ENCODE measurements at places on chromosomes 2 and 18.
A peak's percentile ranks its signal among the peaks of the same experiment; 100 is the strongest.

- no peak for DNase-seq
Observed at GRCh38 chr2:172740856-172741255, 5.2 kb downstream of the RAPGEF4 start.

- no peak for DNase-seq
Observed at GRCh38 chr18:10033016-10033399, 119.2 kb downstream of the VAPA start.

GRCh38 chr18:44495151-44495550 is 185.5 kb upstream of the SETBP1 start:
- DNase-seq: no peak

GRCh38 chr2:198788676-198789075 is 669.1 kb downstream of the SATB2 start:
- DNase-seq: no peak

- DNase-seq: no peak
Observed at GRCh38 chr2:68740400-68740914, 5.8 kb downstream of the ARHGAP25 start.

DNA sequence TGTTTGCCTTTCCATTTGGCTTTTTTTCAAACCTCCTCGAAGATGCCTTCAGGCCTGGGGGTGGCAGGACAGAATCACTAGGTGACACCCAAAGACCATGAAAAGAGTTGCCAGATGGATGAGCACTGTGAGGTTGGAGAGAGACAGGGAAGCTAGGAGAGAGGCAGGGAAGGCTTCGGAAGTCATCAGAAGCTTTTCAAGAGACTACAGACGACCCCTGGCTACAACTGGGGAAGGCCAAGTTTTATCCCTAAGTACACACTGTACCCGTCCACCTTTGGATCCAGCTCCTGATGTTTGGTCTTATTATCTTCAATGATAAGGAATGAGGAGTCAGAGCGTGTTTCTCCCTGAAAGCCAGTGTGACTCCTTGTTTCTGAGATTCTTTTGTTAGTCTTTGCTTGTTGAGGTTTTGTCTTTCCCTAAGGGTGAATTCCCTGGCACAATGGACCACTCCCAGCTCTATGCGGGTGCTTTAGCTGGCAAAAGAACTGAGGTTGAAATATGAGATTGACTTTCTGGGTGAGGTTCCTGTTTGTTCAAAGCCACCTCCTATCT is 33.4 kb upstream of the SLC9A2 start:
- no peak for DNase-seq

DNA sequence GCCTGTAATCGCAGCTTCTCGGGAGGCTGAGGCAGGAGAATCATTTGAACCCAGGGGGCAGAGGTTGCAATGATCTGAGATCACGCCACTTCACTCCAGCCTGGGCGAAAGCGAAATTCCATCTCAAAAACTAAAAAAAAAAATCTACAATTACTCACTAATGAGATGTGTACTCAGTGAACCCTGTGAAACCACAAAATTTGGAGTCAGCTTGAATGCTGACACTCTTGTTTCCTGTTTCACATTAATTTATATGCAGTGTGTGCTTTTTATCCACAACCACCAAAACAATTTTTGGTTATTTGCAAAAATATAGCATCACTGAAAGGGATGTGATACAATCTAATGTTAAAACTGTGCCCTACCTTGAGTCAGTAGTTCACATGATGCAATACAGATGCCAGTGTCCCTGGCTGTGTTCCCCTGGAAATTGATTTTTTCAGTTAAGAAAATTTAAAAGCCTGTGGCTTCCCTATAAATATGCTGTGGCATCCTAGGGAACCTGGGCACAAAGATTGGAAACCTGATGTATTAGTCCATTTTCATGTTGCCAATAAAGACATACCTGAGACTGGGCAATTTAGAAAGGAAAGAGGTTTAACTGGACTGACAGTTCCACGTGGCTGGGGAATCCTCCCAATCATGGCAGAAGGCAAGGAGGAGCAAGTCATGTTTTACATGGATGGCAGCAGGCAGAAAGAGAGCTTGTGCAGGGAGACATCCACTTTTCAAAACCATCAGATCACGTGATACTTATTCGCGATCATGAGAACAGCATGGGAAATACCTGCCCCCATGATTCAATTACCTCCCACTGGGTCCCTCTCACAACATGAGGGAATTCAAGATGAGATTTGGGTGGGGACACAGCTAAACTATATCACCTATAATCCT is 337.5 kb upstream of the NT5C1B start:
- DNase-seq: no peak

DNA sequence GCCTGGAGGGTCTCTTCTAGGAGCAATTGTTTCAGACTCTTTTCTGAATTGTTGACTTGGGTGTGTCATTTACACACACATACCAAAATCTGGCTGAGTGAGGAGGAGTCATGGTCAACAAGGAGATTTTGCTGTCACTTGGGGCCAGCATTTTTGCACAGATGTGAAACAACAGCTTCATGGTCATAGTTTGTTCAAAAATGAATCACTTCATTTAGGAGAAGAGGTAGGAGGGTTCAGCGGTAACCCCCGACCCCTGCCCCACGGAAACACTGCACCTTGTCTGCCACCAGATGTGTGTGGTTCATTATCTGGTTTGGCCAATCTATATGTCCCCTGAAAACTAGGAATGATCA is 42.2 kb downstream of the LBH start:
- no peak for DNase-seq

DNA sequence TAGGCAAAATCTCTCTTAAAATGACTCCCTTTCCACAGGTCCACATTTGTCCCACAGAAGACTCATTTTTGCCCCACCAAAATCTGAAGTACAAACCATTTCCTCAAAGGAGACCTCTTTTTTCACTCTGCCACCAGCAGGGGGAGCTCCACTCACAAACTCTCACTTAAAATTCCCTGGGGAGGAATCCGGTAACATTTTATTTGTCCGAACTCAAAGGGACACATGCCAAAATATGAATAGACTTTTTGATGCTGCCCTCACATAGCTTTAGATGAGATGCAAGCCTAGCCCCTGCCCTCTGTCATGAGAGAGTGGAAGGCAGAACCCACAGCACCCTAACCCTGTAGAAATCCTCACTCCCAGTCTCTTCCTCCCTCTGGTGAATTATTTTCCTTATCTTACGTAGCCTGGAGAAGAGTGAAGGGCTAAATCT is 57.1 kb downstream of the RMDN2 start:
- DNase-seq: peak; percentile 19

DNA sequence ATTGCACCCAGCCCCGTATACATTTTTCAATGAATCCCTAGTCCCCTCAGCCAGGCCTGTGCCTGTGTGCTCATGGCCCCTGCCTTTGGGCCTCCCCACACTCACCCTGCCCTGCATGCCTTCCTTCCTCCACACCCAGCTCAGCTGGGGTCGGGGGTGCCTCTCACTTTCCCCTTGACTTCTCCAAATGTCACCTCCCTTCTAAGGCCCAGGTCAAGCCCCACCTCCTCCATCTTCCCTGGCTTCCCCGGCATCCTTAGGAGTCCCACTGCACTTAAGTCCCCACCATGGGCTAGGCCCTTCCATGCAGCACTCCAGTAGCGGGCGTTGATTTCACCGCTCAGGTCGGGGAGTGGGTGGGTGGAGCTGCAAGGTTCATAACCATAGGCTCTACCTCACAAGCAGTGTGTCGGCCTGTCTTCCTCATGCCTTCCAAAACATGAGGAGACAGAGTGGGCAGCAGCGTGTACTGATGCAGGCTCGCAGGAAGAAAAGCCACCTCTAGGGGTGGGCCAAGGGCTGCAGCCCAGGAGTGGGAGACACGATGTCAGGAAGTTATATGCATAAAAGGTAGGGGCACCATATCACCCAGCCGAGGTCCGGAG is 47.7 kb downstream of the DNMT3A start:
- DNase-seq: no peak

DNA sequence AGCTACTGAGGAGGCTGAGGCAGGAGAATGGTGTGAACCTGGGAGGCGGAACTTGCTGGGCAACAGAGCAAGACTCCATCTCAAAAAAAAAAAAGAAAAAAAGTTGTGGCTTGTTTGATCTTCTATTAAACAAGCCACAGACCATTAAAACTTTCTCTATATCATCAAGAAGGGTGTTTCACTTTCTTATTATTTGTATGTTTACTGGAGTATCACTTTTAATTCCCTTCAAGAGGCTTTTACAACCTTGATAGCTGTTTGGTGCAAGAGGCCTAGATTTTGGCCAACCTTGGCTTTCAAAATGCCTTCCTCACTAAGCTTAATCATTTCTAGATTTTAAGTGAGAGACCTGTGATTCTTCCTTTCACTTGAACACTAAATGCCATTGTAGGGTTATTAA is 339.1 kb downstream of the TSN start:
- DNase-seq: no peak

DNA sequence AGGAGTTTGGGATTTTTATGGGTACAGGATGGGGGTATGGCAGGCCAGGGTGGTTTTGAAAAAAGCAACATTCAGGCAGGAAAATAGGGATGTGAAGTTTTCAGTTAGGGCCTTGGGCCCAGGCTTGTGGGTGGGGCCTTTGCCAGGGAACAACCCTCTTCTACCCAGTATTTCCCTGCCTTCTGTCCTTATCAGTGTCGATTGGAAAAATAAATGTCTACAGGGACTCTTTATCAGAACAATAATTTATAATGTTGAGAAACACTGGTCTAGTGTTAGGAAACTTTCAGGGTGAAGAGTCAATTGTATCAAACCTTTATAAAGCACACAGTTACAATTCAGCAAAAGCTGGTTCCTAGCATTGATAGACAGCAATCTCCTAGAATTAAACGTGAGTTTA is 214.1 kb upstream of the NABP1 start:
- no peak for DNase-seq

Measured in substantia nigra (tissue), 51 donors.